ENCODE measurements at places on chromosomes 3 and 15.

DNA sequence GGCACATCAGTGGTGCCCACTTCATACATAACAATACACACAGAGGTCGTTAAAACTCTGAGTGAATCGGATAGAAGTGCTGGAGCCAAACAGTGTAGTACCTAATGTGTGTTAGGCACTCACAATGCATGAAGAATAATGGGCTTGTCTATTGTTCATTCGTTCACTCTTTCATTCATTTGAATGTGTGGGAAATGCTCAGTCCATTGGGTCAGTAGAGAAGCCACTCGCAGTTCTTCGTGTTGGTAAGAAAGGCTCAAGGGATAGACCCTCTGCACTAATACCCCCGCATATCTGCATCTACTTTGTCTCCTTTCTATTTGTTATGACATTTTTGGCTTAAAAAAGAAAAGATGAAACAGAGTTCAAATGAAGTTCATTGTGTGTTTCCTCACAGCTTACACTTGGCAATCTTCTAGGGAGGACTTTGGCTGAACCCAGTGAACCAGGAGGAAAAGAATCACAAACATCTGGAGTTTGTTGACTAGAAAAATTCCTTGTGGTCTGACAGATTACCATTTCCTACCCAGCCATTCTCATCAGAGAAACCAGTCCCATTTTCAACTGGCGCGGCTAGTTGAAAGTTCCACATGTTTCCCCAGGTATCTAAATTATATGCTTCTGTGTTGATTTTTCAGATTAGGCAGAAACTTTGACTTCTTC is 32.8 kb upstream of the MFSD1 start:
- DNase-seq, result no peak

DNA sequence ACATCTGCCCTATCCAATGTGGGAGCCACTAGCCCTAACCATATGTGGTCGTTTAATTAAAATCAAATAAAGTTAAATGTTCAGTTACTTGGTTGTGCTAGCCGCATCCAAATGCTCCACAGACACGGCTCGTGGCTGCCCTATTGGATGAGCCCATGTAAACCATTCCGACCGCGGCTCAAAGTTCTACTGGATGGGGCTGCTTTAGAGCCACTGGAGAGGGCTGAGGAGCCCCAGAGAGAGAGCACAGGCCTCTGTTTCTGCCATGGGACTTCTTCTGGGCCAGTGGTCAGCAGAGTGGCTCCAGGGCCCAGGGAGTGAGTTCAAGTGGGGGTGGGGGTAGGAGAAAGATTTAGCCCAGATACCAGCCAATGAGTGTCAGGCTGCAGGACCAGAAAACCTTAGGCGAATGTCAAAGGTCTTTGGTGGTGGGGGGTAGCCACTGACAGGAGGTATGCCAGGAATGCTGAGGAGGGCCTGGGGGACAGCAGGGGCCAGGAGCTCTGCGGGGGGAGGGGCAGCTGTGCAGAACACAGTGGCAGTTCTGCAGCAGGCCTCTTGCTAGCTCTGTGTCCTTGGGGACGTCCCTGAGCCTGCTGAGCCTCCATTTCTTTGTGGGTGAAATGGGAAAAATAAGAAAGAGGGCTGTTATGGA is 30.1 kb downstream of the SPSB4 start:
- no peak for DNase-seq

DNA sequence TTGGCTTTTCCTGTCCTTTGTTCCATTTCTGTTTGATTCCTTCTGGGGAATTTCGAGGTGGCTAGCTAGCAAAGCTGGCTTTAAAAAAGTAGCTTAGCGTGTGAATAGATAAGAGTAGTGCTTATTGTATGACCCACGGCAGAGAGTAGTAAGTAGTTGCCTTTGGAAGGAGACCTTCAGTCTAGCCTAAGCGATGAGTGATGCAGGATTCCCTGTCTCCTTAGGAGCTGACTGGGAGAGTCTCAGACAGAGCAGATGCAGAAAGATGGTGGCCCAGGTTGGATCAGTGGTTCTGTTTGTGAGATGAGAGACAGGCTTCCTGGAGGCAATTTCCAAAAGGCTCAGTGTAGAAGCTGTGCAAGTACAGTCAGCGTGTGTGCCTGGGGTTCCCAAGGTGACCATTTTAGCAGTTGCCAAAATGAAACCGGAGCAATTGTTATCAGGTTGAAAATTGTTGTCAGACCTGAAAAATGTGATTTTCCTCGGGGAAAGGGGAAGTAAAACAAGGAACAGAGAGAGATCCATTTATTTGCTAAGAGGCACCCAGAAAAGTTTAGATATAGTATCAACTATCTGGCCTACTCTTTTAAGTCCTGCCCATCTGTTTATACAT is 681 bp upstream of the IL5RA start:
- DNase-seq, result no peak

- no peak for DNase-seq
These were observed 19.1 kb upstream of the PXYLP1 start for GRCh38 chr3:141212555-141212954.

DNA sequence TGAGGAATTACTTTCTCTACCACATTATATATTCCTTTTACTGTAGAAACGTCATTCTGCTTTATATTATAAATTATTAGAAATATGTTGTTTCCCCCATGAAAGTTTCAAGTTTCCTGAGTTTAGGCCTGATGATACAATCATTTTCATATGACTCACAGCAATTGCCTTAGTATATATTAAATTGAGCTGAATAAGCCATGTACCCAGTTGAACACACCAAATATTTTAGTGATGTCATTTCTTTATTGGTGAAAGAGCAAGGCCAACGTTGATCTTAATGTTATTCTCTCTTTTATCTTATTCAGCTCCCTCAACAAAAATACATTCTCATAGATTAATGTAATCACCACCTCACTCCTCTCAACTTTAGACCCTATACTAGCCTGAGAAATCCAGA is 30.8 kb downstream of the B3GNT5 start:
- no peak for DNase-seq

DNA sequence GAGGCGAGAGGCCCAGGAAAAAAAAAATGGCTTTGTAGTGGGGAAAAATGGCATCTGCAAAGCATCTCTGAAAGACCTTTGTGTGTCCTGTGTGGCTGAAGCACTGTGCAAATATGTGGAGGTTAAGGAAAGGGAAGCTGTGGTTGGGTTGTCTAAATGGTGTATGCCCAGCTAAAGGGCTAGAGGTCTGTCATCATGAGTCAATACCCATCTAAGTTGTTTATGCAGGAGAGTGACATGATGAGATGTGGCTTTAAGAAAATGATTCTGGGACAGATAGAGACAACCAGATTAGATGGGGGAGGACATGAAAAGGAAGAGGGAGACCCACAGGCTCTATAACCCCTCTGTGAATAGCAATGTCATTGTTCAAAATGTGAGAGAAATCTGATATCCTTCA is 280.7 kb downstream of the MFSD1 start:
- DNase-seq, result no peak

DNA sequence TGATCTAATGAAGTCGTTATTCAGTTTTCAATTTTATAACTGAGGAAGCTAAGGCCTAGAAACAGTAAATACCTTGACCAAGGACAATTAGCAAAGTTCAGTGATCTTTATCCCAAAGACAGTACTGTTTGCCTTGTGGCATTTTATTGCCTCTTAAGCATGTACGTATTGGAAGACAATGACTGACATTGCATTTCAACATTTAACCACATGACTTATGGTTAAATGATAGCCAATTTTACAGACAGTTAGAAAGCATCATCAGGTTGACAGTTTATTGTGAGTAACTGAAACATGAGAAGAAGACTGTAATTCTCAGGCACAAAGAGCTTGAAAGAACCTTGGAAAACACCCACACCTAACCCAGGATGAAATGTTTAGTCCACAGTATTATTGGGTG is 390.8 kb upstream of the ZNF385D start:
- DNase-seq, result no peak
